ENCODE measurements at places on chromosomes 12 and 14.

GRCh38 chr12:132222096-132222807 lies 78.0 kb downstream of the NOC4L start:
- DNase-seq, result no peak

GRCh38 chr14:105865904-105866840 lies 339.8 kb downstream of the TMEM121 start:
- DNase-seq, result no peak

GRCh38 chr12:94143951-94144350 lies 4.4 kb upstream of the PLXNC1 start:
- no peak for DNase-seq

DNA sequence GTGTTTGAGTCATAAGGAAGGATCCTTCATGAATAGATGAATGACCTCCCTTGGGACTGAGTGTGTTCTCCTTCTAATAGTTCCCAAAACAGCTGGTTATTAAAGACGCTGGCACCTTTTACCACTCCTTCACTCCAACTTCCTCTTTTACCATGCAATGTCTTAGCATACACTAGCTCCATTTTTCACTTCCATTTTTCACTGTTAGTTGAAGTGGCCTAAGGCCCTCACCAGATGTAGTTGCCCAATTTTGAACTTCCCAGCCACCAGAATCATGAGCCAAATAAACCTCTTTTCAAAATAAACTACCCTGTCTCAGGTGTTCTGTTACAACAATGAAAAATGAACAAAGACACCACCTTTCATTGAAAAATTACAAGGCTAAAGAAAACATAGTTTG lies 64.7 kb downstream of the GPR65 start:
- no peak for DNase-seq

DNA sequence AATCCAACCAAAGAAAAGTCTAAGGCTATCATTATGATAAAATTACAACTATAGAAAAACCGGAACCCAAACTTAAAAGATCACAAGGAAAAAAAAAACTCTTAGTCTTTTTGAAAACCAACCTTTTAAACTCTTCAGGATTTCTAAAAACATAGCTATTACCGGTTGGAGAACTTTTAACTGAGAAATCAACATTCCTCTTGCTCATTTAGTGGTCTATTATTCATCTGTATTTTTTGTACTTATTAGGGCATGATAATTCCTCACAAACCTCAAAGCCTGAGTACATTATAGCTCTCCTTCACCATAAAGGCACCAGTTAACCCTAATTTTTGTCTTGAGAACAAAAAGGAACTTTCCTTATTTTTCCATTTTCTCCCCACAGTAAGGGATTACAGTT lies 10.4 kb downstream of the LUM start:
- DNase-seq, result no peak

GRCh38 chr14:101074196-101075024 lies 170.9 kb upstream of the RTL1 start:
- no peak for DNase-seq

- no peak for DNase-seq
Observed at GRCh38 chr14:62428429-62429203, 616.6 kb downstream of the KCNH5 start.

DNA sequence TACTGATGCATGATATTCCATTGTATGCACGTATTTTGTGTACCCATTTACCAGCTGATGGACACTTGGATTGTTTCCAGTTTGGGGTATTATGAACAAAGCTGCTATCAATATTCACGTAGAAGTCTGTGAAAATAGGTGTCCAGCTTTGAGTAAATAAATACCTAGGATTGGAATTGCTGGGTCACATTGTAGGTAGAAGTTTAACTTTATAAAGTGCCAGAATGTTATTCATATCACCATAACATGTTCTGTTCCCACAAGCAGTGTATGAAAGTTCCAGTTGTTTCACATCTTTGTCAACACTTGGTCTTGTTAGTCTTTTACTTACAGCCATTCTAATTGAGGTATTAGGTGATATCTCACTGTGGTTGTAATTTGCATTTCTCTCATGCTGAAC lies 108.0 kb upstream of the METAP2 start:
- no peak for DNase-seq

DNA sequence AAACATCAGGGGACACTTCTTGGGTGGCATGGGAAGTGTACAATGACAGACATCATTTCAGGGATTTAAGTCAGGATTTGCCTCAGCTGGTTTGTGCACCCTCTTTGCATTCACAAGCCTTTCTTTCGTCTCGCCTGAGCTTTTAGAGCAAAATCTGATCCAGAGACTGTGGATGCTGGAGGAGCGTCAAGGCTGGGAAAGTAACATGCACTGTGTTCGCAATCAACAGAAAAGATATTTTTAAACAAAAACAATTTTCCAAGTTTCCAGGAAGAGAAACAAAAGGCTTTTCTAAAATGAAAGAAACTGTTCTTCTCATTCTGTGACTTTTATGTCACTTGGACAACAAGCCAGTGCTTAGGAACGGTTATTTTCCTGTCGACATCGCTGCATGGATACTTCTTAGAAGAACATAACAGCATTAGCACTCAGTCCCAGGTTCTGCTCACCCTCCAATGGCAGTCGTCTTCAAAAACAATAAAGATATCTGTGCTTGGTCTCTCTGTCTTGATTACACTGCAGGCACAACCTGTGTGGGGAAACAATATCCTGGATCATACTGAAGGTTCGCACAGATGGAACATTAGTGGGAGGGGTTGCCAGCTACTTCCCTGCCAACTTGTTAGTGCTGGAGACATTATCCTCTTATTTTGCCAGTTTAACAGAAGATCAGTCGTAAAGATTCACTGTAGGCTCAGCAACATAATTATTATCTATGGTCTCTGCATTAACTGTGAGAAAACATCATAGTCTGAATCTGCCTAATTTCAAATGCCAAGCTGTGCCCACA lies 403.3 kb upstream of the ATP2B1 start:
- no peak for DNase-seq

GRCh38 chr14:53060046-53060445 lies 93.1 kb downstream of the DDHD1 start:
- no peak for DNase-seq

DNA sequence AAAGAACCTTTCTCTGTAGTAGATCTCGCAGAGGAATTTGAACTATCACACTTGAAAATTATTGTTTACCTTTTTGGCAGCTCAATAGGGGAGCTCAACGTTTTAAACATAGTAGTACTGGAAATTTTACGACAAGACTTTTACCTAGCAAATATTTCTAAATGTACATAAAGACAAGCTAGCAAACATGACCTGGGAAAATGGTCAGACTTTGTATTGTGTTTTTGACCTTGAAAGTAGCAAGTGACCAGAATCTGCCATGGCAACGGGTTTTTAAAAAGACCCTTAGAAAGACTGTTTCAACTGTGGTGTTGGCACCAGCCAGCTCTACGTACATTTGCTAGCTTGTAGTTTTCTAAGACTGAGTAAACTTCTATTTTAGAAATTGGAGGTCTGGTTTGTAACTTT lies 20.2 kb upstream of the A2M start:
- no peak for DNase-seq

DNA sequence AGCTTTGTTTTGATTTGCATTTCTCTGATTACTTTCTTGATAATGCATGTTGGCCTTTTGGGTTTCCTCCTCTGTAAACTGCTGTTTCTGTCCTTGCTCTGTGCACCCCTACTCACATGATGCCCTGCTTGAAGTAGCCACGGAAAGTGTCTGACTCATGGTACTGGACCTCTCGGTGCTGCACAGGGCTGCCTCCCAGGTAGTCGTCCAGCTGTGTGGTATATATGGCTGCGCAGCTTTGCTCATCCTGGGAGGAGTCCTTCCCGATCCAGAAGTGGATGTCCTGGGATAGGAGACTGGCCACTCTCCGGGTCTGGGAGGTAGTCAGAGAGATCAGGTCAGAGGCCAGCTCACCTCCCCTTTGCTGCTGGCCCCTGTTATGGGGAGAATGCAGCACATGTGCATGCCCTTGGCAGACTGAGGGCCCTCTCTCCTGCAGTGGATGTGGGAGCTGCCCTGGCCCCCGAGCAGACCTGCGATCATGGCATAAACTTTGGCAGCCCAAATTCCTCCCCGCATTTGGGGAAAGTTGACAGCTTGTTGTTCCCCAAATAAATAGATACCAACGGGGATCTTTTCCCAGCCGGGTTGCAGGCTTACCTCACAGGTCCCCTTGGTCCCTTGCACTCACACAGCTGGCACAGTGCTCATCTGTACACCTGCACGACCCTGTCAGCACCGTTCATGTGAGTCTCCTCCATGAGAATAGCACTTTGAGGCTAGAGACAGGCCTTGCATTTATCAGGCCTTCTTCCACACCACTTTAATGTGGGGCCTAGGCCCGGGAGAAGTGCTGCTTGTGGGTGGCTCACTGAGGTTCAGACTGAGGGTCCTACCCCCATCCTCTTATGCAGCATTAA lies 5.2 kb downstream of the AVIL start:
- DNase-seq, result no peak

GRCh38 chr14:69055999-69056788 lies 77.1 kb upstream of the ACTN1 start:
- no peak for DNase-seq

DNA sequence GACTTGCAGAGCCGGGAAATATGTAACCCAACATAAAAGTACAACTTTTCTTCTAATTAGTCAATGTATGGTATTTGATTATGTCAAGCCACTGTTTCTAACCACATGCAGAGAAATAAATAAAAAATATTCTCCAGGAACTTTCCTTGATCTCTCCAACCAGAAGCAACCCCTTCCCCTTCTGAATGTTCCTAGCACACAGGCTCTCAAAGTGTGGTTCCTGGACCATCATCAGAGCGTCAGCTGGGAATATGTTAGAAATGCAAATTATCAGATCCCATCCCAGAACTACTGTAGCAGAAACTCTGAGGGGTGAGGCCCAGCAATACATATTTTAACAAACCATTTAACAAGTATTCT lies 21.0 kb upstream of the ITPR2 start:
- no peak for DNase-seq

- DNase-seq, result no peak
Observed at GRCh38 chr12:3441435-3441834, 49.6 kb upstream of the PRMT8 start.

GRCh38 chr12:26188127-26188526 lies 7.2 kb upstream of the SSPN start:
- no peak for DNase-seq

DNA sequence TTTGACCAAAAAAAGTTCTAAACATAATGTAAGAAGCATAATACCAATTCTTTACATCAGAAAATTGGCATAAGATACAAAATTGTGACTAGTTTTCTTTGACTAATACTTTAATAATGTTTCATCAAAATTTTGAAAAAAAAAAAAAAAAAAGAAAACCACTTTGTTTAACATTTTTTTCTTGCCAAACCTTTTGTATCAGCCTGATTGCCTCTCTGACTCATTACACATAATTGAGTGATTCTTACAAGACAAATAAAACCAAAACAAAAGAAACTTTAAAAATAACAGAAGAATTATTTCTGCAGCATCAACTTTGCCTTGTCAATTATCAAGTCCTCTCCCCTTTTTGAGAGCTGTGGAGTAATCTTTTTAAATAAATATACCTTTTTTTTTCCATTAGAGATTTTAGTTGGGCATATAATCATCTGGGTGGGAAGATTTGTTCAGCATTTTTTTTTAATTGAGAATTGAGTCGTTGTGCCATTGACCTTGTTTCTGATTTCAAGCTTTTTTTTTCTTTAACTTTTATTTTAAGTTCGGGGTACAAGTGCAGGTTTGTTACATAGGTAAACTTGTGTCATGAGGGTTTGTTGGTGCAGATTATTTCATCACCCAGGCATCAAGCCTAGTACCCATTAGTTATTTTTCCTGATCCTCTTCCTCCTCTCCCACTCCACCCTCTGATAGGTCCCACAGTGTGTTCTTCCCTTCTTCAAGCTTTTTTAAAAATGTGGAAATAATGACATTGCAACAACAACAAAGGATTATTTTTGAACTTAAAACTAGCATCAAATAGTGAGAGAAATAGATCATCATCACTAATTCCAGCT lies 45.8 kb upstream of the HMGA2 start:
- no peak for DNase-seq

GRCh38 chr12:8887285-8887715 lies 27.0 kb upstream of the PHC1 start:
- DNase-seq, result no peak

- no peak for DNase-seq
Observed at GRCh38 chr12:10301103-10301502, 6.6 kb upstream of the KLRD1 start.

GRCh38 chr12:11209113-11209512 lies 22.4 kb upstream of the TAS2R42 start:
- DNase-seq, result no peak

- DNase-seq, result no peak
Observed at GRCh38 chr12:82966001-82966559, 279.4 kb downstream of the TMTC2 start.

GRCh38 chr14:72222046-72222445 lies 289.8 kb downstream of the RGS6 start:
- no peak for DNase-seq
